ENCODE measurements at places on chromosomes 12 and 14.

- DNase-seq, result no peak
These were observed 62.9 kb upstream of the EEA1 start for GRCh38 chr12:92992041-92992440.

- no peak for DNase-seq
These were observed 299.2 kb downstream of the GLT1D1 start for GRCh38 chr12:129152351-129153104.

GRCh38 chr12:58583940-58584339 lies 336.4 kb downstream of the LRIG3 start:
- DNase-seq, result no peak

- no peak for DNase-seq
These were observed 166.4 kb downstream of the DUSP6 start for GRCh38 chr12:89185889-89186288.

GRCh38 chr12:2649201-2650030 lies 145.4 kb upstream of the FKBP4 start:
- no peak for DNase-seq

GRCh38 chr14:102362084-102362483 lies 606 bp downstream of the CINP start:
- DNase-seq, result no peak

DNA sequence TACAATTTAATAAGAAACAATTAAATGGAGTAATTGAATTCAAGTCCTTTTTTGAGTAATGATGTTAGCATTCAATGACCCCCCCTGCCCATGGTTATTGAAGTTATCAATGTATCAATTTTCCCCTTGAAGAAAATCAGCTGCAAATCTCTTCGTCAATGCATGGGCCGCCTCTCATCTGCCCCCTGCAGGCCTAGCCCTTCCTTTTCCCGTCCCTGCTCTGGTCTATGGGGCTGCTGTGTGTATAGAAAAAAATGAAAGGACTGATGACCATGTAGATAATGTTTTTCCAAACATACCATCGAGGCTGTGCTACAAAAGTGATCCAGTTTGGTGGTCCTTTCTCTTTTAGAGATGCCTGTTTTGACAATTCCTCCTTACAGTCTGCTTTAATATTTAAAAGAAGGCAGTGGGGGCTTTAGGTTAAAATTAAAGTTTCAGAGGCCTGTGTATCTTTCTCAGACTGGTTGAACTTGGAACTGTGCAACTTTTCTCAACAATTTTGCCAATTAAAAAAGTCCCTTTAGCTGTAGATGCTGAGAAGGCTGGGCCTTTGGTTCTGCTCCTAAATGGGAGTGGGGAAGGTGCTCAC lies 98.4 kb downstream of the APAF1 start:
- DNase-seq, result peak; percentile 40

- no peak for DNase-seq
These were observed 18.0 kb upstream of the RPLP0 start for GRCh38 chr12:120218680-120219606.

DNA sequence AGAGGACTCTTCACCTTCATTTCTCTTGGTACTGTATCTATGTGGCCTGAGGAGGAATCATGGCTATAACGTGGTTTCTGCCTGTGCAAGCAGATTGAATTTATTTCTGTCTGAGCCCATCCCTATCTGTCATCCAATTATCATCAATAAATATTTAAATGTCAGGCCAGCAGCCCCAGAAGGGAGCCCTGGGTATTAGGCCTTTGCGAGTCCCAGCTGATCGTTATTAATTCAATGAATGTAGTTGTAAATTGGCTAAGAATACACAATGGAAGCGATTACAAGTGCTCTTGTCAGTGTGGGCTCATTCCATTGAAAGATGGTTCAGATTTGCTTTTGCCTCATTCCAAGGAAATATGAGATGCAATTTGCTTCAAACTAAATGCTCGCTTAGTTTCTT lies 142.0 kb downstream of the KTN1 start:
- no peak for DNase-seq

DNA sequence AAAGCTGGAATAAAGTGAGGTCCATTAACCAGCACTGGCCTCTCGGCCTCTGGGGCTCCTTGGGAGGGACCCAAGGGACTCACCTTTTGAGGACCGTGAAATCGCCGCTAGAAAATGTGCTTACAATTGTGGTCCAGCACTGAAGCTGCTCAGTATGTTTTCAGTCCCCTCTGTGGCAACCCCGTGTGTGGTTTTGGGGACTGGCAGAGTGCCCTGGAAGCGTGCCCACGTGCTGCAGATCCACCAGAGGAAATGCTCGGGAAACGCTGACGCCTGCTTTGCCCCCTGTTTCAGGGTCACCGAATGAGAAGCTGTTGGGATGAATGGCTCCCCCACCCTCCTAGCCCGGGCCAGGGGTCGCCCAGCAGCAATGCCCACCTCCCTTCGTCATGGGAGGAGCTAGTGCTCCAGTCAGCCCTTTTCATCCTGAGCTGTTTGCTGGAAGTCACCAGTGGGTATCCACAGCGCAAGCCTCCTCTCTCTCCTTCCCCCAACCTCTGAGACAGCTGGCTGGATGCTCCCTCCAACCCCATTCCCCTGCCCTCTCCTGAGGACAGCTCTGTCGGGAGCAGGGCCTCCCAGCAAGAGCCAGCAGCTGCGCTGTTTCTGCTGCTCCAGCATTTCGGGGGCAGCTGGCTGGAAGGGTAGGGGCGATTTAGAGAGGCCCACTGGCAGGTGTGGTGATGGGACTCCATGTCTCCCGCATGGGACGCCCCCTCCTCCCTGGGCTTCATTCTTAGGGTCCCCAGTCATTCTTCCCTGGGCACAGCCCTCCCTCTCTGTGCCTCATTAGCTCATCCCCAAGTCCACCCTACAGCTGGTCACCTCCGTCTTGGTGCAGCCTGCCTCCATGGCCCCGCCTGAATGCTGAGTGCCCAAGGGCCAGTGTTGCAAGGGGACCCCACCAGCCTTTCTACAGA lies 33.2 kb upstream of the PPP1R13B start:
- DNase-seq, result no peak

GRCh38 chr12:30200864-30201263 lies 417.1 kb upstream of the TMTC1 start:
- DNase-seq, result no peak

DNA sequence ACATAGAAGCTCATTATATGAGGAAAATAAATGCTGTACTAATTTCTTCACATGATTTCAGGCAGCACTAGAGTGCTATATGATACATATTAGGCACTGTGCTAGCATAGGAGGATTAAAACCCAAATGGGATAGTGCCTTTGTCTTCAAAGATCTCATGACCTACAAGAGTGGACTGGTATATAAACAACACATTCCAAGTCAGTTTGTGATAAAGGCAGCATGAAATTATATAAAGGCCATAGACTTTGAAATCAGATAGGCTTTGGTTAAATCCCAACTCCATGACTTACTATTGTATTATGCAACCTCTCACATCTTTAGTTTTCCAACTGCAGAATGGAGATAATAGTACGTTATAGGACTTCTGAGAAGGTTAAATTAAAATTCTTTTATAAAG lies 179.7 kb downstream of the RAD51B start:
- DNase-seq, result no peak

- DNase-seq, result no peak
These were observed 432.2 kb downstream of the RAD51B start for GRCh38 chr14:68251769-68252100.

DNA sequence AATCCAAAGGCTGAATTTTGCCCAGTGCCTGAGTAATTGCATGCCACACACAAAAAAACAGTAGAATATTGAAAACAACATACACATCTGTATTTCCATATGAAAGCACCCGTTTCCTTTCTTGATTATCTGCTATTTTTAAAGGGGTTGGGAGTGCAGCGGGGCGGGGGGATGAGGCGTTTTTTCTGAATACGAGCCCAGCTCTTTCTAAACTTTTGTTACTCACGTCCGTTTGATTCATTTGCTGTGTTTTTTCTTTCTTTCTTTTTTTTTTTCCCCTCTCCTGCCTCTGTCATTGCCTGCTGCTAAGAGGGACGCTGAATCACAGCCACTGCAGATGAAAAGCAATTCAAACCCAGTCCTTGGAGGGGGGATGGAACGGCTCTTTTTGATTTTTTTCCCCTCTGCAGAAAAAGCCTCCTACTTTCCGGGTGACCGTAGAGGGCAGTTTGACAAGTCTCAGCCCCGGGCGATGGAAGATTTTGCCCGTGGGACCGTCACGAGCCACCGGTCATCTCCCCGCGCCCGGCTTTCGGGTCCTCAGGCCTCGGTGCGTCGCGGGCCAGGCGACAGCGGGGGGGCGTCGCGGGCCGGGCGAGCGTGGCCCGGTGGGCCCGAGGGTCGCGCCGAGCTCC lies 572 bp upstream of the RASSF8 start:
- peak; percentile 80 for DNase-seq

GRCh38 chr14:46490238-46490685 lies 161.3 kb downstream of the RPL10L start:
- DNase-seq, result peak; percentile 45

- peak; percentile 44 for DNase-seq
These were observed 143.4 kb upstream of the CDKN3 start for GRCh38 chr14:54253195-54253947.

GRCh38 chr12:121927813-121928212 lies 9.4 kb downstream of the CFAP251 start:
- DNase-seq, result no peak

DNA sequence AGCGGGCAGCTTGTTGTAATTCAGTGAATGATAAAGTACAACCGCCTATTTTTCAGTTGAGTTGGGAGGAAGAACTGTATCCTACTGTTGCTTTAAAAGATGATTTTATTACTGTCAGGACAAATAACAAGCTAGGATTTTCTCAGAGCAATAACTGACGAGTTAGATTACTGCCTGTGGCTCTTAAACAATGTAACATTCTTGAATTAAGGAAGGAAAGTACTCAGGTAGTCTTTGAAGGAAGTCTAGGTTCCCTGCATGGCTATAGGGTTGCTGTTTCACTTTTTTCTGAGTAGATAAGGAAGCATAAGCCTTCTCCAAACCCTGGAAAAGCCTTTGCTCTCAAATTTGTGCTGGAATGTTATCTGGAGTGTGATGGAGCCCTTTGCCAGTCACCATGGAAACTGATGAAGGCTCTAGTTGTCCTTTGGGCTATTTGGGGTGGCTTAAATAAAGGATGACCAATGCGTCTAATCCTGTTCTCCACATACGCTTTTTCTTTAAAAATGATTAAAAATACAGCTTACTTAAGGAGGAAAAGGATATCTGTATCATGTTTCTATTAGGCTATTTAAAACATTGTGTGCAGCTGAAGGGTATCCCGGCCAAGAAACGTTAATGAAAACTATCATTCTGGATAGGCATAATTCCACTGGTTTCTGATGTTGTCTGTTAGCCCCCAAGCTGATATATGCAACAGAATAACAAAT lies 17.7 kb downstream of the NUBPL start:
- DNase-seq, result no peak

GRCh38 chr14:89357655-89358297 lies 59.3 kb downstream of the FOXN3 start:
- DNase-seq, result no peak

All from kidney capillary endothelial cell (primary cell).